CD4-positive, alpha-beta memory T cell (primary cell): ENCODE measurements at places on chromosomes 4 and X. TPM values are rescaled to one million over a fixed set of nuclear protein-coding genes. Genes with fewer than 3 reads are reported as not detected.

DNA sequence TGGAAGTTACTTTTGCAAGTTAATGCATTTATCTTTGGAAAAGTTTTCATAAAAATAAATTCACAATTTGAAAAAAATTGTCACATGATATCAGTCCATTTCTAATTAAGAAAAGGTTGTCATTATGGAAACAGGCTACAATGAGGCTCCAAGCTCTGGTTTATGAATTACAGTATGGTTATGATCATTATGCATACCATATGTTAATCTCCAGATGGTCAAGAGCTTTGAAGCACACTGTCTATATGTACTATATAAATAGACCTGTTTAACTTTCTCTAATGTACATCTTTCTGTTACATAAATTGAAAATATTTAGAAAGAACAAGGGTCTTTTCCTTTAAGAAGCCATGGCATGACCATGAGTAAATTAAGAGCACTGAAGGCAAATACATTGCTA lies 2338.8 kb downstream of the PCDH7 start:
- no peaks in the 10 kb centered on the region for H3K4me1 ChIP-seq
- DNase-seq: no peak
- no peaks in the 10 kb centered on the region for H3K27me3 ChIP-seq
- H3K36me3 ChIP-seq: no peaks in the 10 kb centered on the region
- no peak overlapping the region for H3K4me3 ChIP-seq
- no peak overlapping the region for H3K27ac ChIP-seq

The CDS1 gene
- total RNA-seq: 0.67 TPM

The TCEAL6 gene
- not detected for total RNA-seq

- H3K4me3 ChIP-seq: no peak overlapping the region
- no peak overlapping the region for H3K27ac ChIP-seq
- no peaks in the 10 kb centered on the region for H3K4me1 ChIP-seq
- H3K27me3 ChIP-seq: no peaks in the 10 kb centered on the region
- no peaks in the 10 kb centered on the region for H3K36me3 ChIP-seq
Measured at GRCh38 chrX:12411831-12412230, 273.6 kb downstream of the FRMPD4 start.

DNA sequence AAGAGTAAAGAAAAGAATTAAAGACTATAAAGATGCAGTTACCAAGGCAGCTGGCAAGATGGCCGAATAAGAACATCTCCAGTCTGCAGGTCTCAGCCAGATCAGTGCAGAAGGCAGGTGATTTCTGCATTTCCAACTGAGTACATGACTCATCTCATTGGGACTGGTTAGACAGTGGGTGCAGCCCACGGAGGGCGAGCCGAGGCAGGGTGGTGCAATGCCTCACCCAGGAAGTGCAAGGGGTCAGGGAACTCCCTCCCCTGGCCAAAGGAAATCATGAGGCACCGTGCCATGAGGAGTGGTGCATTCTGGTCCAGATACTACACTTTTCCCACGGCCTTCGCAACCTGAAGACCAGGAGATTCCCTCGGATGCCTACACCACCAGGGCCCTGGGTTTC lies 20.5 kb downstream of the SPIN4 start:
- no peak for DNase-seq
- no peak overlapping the region for H3K4me3 ChIP-seq
- no peaks in the 10 kb centered on the region for H3K4me1 ChIP-seq
- no peaks in the 10 kb centered on the region for H3K36me3 ChIP-seq
- no peaks in the 10 kb centered on the region for H3K27me3 ChIP-seq

DNA sequence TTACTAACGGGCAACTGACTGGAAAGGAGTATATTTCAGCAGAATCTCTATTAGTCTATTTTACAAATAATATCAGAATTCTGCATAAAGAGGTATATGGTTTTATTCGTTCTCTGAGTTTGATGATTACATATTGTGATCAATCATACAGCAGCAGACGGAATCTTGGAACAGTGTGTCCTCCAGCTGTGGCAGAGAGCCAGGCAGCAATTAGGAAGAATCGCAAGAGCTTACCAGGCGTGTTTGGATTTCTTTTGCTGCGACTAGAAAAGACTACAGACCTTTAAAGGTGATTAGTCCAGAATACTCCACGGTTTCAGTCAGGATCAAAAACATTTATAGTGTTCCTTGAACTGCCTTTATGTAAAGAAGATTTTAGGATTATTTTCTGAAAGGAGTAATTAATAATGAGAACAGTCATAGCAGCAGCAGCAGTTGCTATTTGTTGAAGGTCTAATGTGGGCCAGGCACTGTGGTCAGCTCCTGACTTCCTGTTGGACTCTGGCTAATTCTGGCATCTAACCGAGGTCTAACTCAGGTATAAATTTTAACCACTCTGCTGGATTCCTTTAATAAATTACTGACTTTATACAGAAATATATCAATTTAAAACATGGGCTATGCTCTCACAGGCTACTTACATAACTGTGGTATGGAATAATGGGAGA lies 225.3 kb upstream of the CXorf66 start:
- DNase-seq: no peak
- H3K4me3 ChIP-seq: no peak overlapping the region
- H3K27me3 ChIP-seq: no peaks in the 10 kb centered on the region

DNA sequence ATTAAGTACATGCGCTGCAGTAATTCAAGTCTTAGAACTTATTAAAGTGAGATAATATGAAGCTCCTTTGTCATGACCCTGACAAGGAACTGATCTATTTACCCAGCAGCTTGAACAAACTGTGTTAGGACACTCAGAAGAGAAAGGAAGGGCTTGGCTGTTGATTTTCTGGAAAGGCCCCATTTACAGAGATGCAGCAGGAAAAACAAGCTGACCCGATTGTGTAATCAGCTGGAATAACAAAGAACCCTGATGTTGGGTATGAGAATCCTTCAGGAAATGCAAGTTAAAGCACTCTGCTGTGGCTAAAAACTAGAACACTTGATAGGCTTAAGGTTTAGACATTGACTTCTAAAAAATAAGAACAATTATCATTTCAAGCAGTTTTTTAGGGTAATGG lies 64.8 kb downstream of the TBC1D9 start:
- H3K27ac ChIP-seq: no peak overlapping the region
- H3K4me3 ChIP-seq: no peak overlapping the region
- no peaks in the 10 kb centered on the region for H3K4me1 ChIP-seq

The DHX15 gene
- 129 TPM for total RNA-seq

The VSIG1 gene
- total RNA-seq: 41.9 TPM

DNA sequence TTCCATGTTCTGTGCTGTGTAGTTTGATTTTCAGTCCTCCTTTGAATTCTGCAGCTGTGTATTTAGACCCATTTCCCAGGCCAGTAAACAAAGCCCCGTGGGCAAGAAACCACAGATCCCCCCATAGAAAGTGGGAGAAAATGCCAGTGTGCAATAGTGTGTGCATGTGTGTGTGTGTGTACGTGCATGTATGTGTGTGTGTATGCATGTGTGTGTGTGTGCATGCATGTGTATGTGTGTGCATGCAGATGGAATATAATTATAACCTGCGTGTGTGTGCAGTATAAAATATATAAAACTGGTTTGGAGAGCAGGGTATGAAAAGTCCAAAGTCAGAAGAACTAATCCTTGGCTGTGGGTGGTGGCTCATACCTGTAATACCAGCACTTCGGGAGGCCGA lies 5.2 kb upstream of the CD99 start:
- no peaks in the 10 kb centered on the region for H3K4me1 ChIP-seq
- H3K27me3 ChIP-seq: no peaks in the 10 kb centered on the region
- no peak overlapping the region for H3K27ac ChIP-seq

GRCh38 chr4:182179105-182179504 lies 64.1 kb upstream of the TENM3 start:
- no peaks in the 10 kb centered on the region for H3K36me3 ChIP-seq
- no peak for DNase-seq
- no peak overlapping the region for H3K27ac ChIP-seq

GRCh38 chrX:10039821-10040793 lies 72.9 kb downstream of the CLDN34 start:
- DNase-seq: no peak
- H3K4me3 ChIP-seq: no peak overlapping the region
- no peaks in the 10 kb centered on the region for H3K4me1 ChIP-seq
- H3K27ac ChIP-seq: no peak overlapping the region

DNA sequence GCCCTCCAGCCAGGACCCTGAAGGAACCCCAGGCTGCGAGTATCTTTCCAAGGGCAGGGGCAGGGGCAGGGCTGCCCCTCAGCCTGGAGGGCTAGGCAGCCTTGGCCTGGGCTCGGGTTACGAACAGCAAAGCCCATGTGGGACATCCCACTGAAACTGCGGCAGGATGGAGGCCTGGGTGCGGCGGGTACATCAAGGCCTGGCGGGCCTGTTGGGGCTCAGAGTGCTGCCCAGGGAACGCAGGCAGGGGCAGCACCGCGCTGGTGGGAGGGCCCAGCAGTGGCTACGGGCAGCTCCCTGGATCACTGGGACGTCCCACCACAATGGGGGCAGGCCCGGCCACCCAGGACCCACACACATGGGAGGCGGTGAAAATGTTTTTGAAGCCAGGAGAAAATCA lies 10.9 kb downstream of the NAT8L start:
- no peaks in the 10 kb centered on the region for H3K36me3 ChIP-seq
- H3K27ac ChIP-seq: no peak overlapping the region
- H3K4me1 ChIP-seq: no peaks in the 10 kb centered on the region
- no peak for DNase-seq
- no peak overlapping the region for H3K4me3 ChIP-seq

The UGT2B15 gene
- total RNA-seq: not detected

DNA sequence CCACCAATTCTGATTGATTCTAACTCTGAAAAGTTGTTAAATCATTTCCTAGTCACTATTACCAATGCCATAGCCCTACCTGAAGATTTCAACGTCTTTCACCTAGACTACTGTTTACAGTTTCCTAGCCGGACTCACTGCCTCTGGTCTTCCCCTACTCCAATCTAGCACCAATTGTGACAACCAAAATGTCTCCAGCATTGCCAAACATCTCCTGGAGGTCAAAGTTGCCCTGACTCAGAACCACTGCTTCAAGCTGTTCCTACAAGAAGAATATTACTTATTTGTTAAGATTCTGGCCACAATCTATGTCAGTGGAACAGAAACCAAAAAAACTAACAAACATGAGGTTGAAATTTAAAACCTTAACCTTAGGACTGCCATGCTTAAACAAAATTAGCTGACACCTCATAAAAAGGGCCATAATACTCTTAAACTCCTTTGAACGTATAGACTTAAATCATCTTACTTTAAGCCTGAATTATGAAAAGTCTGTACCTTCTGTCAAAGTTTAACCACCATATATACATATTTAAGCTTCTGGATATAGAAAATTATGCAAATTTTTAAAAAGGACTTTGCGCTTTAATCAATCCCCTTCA lies 2.1 kb downstream of the PDS5A start:
- peak overlapping the region; percentile 92 for H3K27ac ChIP-seq
- peaks cover 8% of the 10 kb centered on the region for H3K36me3 ChIP-seq
- peaks cover 52% of the 10 kb centered on the region for H3K4me1 ChIP-seq
- no peaks in the 10 kb centered on the region for H3K27me3 ChIP-seq

DNA sequence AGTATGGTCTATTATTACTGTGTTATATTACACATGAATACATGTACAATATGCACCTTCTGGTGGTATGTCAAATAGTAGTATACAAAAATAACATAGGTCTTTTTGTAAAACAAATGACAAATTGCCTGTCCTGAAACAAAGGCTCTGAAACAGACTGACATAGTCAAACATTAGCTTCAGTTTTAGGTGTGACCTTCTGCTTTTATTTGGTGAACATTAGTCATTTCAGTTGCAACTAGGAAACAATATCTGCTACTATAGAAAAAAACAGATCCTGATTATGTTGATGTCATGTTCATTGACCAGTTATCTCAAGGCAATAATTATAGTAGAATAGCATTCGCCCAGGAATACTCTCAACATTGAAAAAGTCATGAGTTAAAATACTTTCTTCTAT lies 123.0 kb downstream of the CHRNA9 start:
- DNase-seq: no peak
- no peaks in the 10 kb centered on the region for H3K4me1 ChIP-seq
- H3K27ac ChIP-seq: no peak overlapping the region

The SLC6A14 gene
- not detected for total RNA-seq

DNA sequence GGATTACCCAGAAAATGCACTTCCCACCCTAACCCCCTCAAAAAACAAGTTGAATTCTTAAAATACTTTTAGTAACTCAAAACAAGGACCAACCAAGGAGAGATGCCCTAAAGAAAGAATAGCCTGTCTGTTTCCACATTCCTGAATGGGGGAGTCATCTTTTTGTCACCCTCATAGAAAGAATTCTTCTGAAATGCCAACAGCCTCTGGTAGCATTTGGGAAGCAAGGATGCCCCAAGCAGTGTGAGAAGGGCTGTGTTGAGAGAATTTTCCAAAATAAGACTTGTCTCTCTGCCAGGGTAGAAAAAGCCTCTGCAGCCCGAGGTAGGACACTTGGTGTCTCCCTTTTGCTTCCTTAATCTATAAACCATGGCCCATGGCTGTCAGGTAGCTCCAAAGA lies 173.1 kb upstream of the VCX3A start:
- no peaks in the 10 kb centered on the region for H3K36me3 ChIP-seq
- H3K4me3 ChIP-seq: no peak overlapping the region
- H3K27ac ChIP-seq: no peak overlapping the region
- H3K27me3 ChIP-seq: no peaks in the 10 kb centered on the region
- no peaks in the 10 kb centered on the region for H3K4me1 ChIP-seq
- DNase-seq: no peak

The FGB gene
- not detected for total RNA-seq

- H3K27me3 ChIP-seq: no peaks in the 10 kb centered on the region
- H3K4me3 ChIP-seq: no peak overlapping the region
- H3K4me1 ChIP-seq: no peaks in the 10 kb centered on the region
Measured at GRCh38 chrX:19070555-19070994, 51.7 kb downstream of the ADGRG2 start.

- no peaks in the 10 kb centered on the region for H3K36me3 ChIP-seq
- no peak overlapping the region for H3K4me3 ChIP-seq
- no peaks in the 10 kb centered on the region for H3K27me3 ChIP-seq
Measured at GRCh38 chr4:109589605-109590004, 29.6 kb downstream of the MCUB start.

The FAM149A gene
- 0.58 TPM for total RNA-seq

DNA sequence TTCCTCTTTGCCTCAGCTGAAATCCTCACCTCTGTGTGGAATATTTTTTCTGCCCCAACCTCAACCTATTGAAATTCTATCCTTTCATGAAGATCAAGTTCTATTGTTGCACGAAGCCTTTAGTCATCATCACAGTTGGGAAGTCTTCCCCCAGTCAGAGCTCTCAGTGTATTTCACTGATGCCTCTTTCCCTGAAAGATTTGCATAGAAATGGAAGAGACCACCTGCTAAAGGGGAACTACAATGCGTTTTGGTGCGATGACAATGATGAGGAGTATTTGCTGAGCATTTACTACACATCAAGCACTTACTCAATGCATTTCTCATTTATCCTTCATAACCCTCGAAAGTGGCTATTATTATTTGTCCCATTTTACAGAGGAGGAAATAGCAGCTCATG lies 151.2 kb upstream of the KLF3 start:
- no peak overlapping the region for H3K27ac ChIP-seq
- peaks cover 95% of the 10 kb centered on the region for H3K4me1 ChIP-seq
- H3K36me3 ChIP-seq: no peaks in the 10 kb centered on the region
- H3K27me3 ChIP-seq: no peaks in the 10 kb centered on the region

DNA sequence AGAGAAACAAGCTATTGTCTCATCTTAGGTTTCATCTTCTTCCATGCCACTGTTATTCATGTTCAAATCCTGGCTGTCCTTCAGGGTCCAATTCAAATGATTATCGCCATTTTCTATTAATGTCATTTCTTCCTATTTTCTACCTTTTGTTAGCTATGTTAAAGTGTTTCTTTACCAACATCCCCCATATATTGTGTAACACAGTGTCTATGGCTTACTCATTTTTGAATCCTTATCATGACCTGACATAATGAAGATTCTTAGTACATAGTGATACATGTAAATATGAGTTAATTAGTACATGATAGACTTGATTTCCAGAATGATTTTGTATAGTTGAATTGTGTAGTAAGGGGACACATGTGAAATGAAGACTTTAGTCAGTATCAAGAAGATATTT lies 152.4 kb downstream of the SNCA start:
- no peak overlapping the region for H3K27ac ChIP-seq
- no peak for DNase-seq
- no peaks in the 10 kb centered on the region for H3K4me1 ChIP-seq
- no peaks in the 10 kb centered on the region for H3K36me3 ChIP-seq
- no peaks in the 10 kb centered on the region for H3K27me3 ChIP-seq

The NAP1L3 gene
- 10.2 TPM for total RNA-seq
